Upper lobe of left lung (tissue), 6 donors: ENCODE measurements at places on chromosomes 16 and 17. TPM values are rescaled to one million over a fixed set of nuclear protein-coding genes. Genes with fewer than 3 reads are reported as not detected.

- H3K27me3 ChIP-seq = no peaks in the 10 kb centered on the region
- H3K27ac ChIP-seq = peak overlapping the region; percentile 73
- H3K4me1 ChIP-seq = peaks cover 46% of the 10 kb centered on the region
- H3K36me3 ChIP-seq = peaks cover 15% of the 10 kb centered on the region
- DNase-seq = no peak
Measured at GRCh38 chr17:1040216-1040600, 43.3 kb downstream of the TIMM22 start.

- H3K27ac ChIP-seq = peak overlapping the region; percentile 88
- no peaks in the 10 kb centered on the region for H3K36me3 ChIP-seq
- H3K27me3 ChIP-seq = no peaks in the 10 kb centered on the region
- H3K4me1 ChIP-seq = peaks cover 76% of the 10 kb centered on the region
Measured at GRCh38 chr16:70750893-70751467, 50.0 kb downstream of the VAC14 start.

DNA sequence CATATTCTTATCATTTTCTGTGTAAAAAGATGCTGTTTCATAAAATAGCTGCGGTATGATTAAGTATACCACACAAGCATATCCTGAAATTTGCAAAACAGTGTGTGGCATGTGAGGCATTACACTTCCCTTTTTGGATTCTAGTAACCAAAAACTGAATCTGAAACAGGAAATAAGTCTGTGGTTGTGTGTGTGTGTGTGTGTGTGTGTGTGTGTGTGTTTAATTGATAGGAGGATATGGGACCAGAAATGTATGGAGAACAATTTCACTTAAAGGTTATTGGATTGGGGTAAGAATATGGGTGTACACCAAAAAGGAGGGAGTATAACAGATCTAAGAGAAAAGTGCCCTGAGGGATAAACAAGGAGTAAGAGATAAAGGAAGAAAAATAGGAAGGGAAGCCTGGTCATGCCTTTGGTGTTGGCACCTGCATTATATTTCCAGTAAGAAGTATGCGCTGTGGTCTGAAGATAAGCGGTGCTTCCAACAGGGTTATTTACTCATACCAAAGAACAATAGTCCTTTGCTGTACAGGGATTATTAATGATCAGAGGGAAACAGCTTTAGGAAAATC, 4.0 kb downstream of the LYRM1 start:
- peak overlapping the region; percentile 64 for H3K27ac ChIP-seq
- H3K4me3 ChIP-seq = no peak overlapping the region
- DNase-seq = peak; percentile 38
- H3K27me3 ChIP-seq = no peaks in the 10 kb centered on the region
- peaks cover 62% of the 10 kb centered on the region for H3K4me1 ChIP-seq
- H3K36me3 ChIP-seq = no peaks in the 10 kb centered on the region

DNA sequence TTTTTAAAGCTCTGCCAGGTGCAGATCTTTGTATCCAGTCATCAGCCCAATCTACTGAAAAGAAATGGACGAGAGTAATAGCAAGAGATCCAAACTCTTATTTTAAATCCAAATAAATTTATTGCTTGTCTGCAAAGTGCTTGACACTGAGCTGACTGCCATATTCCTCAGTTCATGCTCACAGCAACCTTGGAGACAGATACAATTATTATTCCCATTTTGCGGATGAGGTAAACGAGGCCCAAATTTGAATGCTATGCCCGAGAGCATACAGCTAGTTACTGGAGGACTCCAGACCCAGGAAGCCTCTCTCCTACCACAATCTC, 620 bp downstream of the NOB1 start:
- peaks cover 3% of the 10 kb centered on the region for H3K36me3 ChIP-seq
- H3K27me3 ChIP-seq = no peaks in the 10 kb centered on the region

DNA sequence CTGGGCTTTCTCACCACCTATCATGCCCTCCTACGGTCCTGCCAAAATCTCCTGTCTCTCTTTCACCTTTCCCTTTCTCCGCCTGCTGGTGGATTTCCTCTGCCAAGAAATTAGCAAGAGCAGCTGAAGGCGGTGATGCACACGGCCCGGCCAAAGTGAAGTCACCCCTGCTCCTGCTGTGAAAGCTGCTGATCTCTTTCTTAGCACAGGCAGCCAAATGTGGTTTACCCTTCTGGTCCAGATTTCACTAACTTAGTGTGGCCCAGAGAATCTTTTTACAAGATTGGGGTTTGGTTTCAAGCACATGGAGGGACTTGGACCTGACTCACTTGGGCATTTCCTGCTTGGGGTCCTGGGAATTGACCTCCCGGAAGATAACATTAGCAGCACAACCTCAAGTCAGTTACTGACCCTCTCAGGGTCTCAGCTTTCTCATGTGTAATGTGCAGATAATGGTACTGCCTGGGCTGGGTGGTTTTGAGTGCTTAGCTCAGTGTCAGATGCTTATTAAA, 155.7 kb downstream of the SOCS1 start:
- H3K27me3 ChIP-seq = no peaks in the 10 kb centered on the region
- peaks cover 3% of the 10 kb centered on the region for H3K36me3 ChIP-seq
- H3K4me1 ChIP-seq = peaks cover 41% of the 10 kb centered on the region
- no peak overlapping the region for H3K4me3 ChIP-seq
- no peak for DNase-seq
- peak overlapping the region; percentile 31 for H3K27ac ChIP-seq

The PRKCB gene
- total RNA-seq = 11.2 TPM

GRCh38 chr17:80898716-80899115, 92.9 kb upstream of the CHMP6 start:
- H3K4me1 ChIP-seq = peaks cover 3% of the 10 kb centered on the region
- H3K4me3 ChIP-seq = no peak overlapping the region
- H3K27me3 ChIP-seq = no peaks in the 10 kb centered on the region
- DNase-seq = peak; percentile 33
- H3K27ac ChIP-seq = no peak overlapping the region
- peaks cover 6% of the 10 kb centered on the region for H3K36me3 ChIP-seq

GRCh38 chr17:34822007-34822739, 139.1 kb downstream of the CCT6B start:
- H3K27ac ChIP-seq = no peak overlapping the region
- DNase-seq = no peak
- H3K27me3 ChIP-seq = no peaks in the 10 kb centered on the region

GRCh38 chr17:74012465-74012864, 191.0 kb upstream of the RPL38 start:
- peak; percentile 25 for DNase-seq
- H3K36me3 ChIP-seq = no peaks in the 10 kb centered on the region
- H3K27me3 ChIP-seq = no peaks in the 10 kb centered on the region
- peaks cover 11% of the 10 kb centered on the region for H3K4me1 ChIP-seq
- no peak overlapping the region for H3K4me3 ChIP-seq
- H3K27ac ChIP-seq = no peak overlapping the region

DNA sequence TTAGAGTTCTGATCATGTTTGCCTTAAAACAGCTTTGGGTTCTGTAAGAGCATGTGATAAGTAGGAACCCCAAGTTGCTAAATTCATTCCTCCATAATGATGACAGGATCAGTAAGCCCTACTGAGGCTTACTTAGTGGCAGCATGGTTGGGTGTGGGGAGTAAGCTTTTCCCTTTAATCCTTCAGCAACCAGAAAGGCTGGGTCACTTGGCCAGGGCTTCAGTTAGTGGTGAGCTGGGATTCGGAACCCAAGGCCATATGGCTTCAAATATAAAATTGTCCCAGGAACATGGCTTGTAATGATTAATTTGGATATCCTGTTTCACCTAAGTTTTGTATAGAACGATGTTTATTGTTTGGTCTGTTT, 850 bp downstream of the GINS3 start:
- peaks cover 6% of the 10 kb centered on the region for H3K4me1 ChIP-seq
- no peaks in the 10 kb centered on the region for H3K36me3 ChIP-seq
- H3K27me3 ChIP-seq = no peaks in the 10 kb centered on the region
- peak overlapping the region; percentile 73 for H3K4me3 ChIP-seq
- H3K27ac ChIP-seq = peak overlapping the region; percentile 84
- no peak for DNase-seq

DNA sequence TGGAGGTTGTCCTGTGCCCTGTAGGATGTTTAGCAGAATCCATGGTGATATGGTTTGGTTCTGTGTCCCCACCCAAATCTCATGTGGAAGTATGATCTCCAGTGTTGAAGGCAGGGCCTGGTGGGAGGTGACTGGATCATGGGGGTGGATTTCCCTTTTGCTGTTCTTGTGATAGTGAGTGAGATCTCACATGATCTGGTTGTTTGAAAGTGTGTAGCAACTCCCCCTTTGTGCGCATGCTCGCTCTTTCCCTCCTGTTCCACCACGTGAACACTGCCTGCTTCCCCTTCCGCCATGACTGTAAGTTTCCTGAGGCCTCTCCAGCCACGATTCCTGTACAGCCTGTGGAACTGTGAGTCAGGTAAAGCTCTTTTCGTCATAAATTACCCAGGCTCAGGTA, 61.9 kb downstream of the ARHGAP17 start:
- no peak overlapping the region for H3K27ac ChIP-seq
- H3K27me3 ChIP-seq = no peaks in the 10 kb centered on the region
- DNase-seq = no peak
- peaks cover 68% of the 10 kb centered on the region for H3K36me3 ChIP-seq
- no peaks in the 10 kb centered on the region for H3K4me1 ChIP-seq

The ITGB3 gene
- total RNA-seq = 13.6 TPM

- H3K27me3 ChIP-seq = no peaks in the 10 kb centered on the region
- DNase-seq = no peak
- H3K4me3 ChIP-seq = no peak overlapping the region
- H3K4me1 ChIP-seq = peaks cover 18% of the 10 kb centered on the region
- peak overlapping the region; percentile 3 for H3K27ac ChIP-seq
Measured at GRCh38 chr17:49730078-49730784, 22.5 kb upstream of the SLC35B1 start.

- no peak overlapping the region for H3K4me3 ChIP-seq
- H3K36me3 ChIP-seq = peaks cover 9% of the 10 kb centered on the region
- no peaks in the 10 kb centered on the region for H3K27me3 ChIP-seq
- no peak for DNase-seq
- H3K4me1 ChIP-seq = peaks cover 14% of the 10 kb centered on the region
Measured at GRCh38 chr16:85917959-85918358, 19.0 kb downstream of the IRF8 start.

- H3K4me1 ChIP-seq = peaks cover 25% of the 10 kb centered on the region
- H3K36me3 ChIP-seq = peaks cover 6% of the 10 kb centered on the region
- DNase-seq = no peak
Measured at GRCh38 chr17:50868140-50868438, 1.9 kb upstream of the TOB1 start.

GRCh38 chr17:935485-935884, 44.1 kb downstream of the NXN start:
- no peak for DNase-seq
- H3K36me3 ChIP-seq = no peaks in the 10 kb centered on the region

GRCh38 chr16:12086822-12087221, 110.3 kb downstream of the SNX29 start:
- H3K36me3 ChIP-seq = no peaks in the 10 kb centered on the region
- DNase-seq = no peak
- H3K27ac ChIP-seq = no peak overlapping the region
- H3K4me1 ChIP-seq = peaks cover 15% of the 10 kb centered on the region
- H3K4me3 ChIP-seq = no peak overlapping the region

The SSTR5 gene
- total RNA-seq = not detected

GRCh38 chr16:67936880-67937605, 393 bp upstream of the PSMB10 start:
- peak overlapping the region; percentile 95 for H3K4me3 ChIP-seq
- peak overlapping the region; percentile 98 for H3K27ac ChIP-seq
- H3K36me3 ChIP-seq = peaks cover 38% of the 10 kb centered on the region
- H3K27me3 ChIP-seq = no peaks in the 10 kb centered on the region
- H3K4me1 ChIP-seq = peaks cover 21% of the 10 kb centered on the region
- no peak for DNase-seq

The SNX20 gene
- 15.7 TPM for total RNA-seq

DNA sequence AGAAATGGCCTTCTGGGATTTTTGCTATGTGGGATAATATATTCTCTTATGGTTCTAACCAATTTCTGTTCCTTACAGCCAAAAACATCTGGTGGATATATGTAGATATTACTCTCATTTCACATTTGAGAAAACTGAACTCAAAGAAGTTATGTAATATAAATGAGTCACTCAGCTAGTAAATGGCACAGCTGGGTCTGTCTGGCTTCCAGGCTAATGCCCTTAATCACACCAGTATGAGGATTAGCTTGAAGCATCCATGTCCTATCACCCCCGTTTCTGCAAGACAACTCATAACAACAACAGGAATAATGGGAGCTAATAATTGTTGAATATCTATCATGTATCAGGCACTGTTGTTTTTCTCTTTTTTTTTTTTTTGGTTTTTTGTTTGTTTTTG, 34.4 kb upstream of the USP7 start:
- no peaks in the 10 kb centered on the region for H3K4me1 ChIP-seq
- DNase-seq = no peak
- H3K36me3 ChIP-seq = no peaks in the 10 kb centered on the region
- no peak overlapping the region for H3K27ac ChIP-seq

The CD300LG gene
- 1.5 TPM for total RNA-seq

DNA sequence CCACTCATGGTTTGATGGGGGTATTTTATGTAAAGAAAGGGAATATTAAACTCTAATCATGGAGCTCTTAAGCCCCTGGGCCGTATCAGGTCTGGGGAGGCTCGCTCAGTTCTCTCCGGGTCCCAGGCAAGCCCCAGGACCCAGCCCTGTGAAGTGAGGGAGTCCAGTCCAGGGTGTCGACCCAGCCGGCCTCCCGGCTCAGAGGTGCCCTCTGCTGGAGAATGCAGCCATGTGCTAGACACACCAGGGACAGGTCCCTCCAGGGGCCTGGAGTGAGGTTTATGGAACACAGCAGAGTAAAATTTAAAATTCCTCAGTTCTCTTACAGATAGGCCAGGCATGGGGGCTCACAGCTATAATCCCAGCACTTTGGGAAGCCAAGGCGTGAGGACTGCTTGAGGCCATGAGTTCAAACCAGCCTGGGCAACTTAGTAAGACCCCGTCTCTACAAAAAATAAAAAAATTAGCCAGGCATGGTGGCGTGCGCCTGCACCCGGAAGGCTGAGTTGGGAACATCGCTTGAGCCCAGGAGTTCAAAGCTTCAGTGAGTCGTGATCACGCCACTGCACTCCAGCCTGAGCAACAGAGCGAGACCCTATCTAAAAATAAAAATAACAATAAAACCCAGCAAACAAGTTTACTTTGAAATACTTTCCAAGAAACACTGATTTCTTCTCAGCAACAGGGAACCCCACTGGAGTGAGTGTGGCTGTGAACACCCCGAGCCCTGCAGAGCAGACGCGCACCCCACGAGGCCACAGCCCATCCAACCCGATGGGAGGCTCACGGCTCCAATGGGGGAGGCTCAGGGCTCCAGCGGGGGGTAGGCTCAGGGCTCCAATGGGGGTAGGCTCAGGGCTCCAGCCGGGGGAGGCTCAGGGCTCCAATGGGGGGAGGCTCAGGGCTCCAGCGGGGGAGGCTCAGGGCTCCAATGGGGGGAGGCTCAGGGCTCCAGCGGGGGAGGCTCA, 72.2 kb downstream of the ZNF778 start:
- no peak overlapping the region for H3K4me3 ChIP-seq
- H3K27ac ChIP-seq = no peak overlapping the region
- H3K27me3 ChIP-seq = no peaks in the 10 kb centered on the region
- H3K36me3 ChIP-seq = peaks cover 55% of the 10 kb centered on the region

- no peak overlapping the region for H3K27ac ChIP-seq
- H3K36me3 ChIP-seq = no peaks in the 10 kb centered on the region
- no peaks in the 10 kb centered on the region for H3K4me1 ChIP-seq
Measured at GRCh38 chr16:59510008-59510424, 775.9 kb upstream of the GOT2 start.
